K562 (cell line): ENCODE measurements at places on chromosomes 7 and 10. TPM values are rescaled to one million over a fixed set of nuclear protein-coding genes. Genes with fewer than 3 reads are reported as not detected.

Gene NPC1L1
- total RNA-seq, result 0.02 and 0.07 TPM in 2 replicates

Gene SPDYE1
- total RNA-seq, result not detected in 2 replicates

GRCh38 chr7:126700807-126701604 lies 551.7 kb downstream of the GRM8 start:
- peak; percentile 90 for DNase-seq

DNA sequence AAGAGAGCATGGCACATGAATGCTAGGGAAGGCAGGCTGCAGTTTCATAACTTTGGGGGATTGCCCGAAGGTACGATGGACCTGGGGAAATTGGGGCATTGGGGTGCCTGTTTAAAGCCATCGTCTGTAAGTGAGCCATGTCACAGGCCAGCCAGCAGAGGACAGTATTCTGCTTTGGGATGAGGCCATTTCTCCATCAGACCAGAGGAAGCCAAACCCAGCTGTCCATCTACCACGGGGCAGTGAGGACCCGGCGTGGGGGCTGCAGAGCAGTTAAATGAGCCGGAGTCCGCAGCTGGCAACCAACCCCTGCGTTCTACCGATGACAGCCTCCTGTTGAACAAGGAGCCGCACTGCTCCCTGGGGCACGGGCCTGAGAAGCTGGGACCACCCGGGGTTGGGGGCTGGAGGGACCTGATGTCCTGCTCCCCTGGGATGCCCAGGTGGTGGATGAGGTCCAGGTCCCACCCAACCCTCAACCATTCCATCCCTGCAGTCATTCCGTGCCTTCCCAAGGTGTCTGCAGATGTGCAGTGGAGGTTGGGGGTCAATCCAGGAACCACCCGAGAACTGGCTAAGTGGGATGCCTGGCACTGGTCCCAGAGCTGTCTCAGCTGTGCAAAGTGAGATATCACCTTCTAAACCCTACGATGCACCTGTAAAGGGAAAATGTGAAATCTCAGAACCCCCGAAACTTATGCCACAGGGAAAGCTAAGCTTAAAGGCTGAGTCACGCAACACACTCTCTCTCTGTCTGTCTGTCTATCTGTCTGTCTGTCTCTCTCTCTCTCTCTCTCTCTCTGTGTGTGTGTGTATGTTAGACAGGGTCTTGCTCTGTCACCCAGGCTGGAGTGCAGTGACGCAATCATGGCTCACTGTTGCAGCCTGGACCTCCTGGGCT lies 12.1 kb upstream of the RHBDD2 start:
- peak; percentile 82 for DNase-seq

GRCh38 chr7:46713868-46714596 lies 793.0 kb upstream of the IGFBP3 start:
- DNase-seq, result no peak

- DNase-seq, result no peak
Measured at GRCh38 chr10:103367379-103367781, 396 bp upstream of the TAF5 start.

Gene MLXIPL
- total RNA-seq, result 10.2 and 11.8 TPM in 2 replicates

DNA sequence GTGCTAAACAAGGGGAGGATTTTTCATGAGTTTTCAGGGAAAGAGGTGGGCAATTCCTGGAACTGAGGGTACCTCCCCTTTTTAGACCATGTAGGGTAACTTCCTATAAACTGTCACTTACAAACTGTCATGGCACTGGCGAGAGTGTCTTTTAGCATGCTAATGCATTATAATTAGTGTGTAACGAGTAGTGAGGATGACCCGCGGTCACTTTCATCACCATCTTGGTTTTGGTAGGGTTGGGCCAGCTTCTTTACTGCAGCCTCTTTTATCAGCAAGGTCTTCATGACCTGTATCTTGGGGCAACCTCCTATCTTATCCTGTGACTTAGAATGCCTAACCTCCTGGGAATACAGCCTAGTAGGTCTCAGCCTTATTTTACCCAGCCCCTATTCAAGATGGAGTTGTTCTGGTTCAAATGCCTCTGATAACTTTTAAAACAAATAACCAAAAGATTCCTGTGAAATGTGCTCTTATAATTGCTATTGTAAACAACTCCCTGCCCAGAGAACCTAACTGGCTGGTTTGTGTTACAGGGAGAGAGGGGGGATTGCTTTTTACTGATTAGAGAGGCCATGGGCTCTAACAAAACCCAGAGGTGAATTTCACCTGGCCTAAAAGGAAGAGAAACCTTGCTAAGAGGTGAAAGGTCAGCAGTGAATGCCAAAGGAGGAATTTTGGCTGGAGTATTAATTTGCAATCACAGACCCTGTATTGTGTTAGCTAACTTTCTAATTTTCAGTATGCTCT lies 64.3 kb downstream of the EEPD1 start:
- no peak for DNase-seq

GRCh38 chr7:93160410-93160809 lies 12.2 kb upstream of the SAMD9L start:
- DNase-seq, result no peak

- no peak for DNase-seq
Measured at GRCh38 chr7:111813306-111813705, 251.0 kb upstream of the IMMP2L start.

DNA sequence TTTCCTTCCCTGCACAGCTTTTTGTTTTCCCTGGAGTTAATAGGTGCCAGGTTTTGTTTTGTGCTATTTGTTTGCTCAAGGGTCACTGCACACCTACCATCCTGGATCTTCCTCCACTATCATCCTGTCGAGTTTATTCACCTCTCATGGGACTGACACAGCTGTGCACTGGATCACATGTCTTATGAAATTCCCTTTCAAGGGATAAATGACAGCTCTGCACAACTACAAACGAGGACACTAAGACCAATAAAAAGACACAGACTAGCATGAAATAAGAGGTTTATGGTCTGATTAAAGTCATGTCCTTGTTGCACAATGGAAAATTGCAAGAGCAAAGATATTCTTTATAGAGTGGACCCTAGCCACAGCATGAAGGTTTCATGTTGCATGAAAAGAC lies 76.7 kb upstream of the SFMBT2 start:
- DNase-seq, result no peak

DNA sequence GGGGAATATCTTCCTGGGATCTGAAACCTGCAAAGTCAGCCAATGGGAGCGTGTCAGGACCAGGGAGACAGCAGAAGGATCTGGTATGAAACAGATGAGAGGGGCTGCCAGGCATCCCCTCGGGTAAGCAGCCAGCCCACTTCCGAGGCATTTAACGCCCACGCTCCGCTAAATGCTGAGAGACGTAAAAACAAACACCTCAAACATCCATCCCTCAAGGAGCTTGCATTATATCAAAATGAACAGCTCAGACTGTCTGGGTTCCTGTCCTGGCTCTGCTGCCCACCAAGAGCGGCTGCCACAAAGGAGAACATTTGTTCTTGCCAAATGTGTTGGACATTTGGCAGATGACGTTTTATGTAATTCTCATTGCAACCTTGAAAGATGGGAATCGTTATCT lies 7.0 kb upstream of the SERPINE1 start:
- no peak for DNase-seq

Gene PKD1L1
- 0.02 TPM in 1 of 2 replicates, not detected in the other for total RNA-seq

Gene ADCY1
- total RNA-seq, result 0.02 and 0.16 TPM in 2 replicates

DNA sequence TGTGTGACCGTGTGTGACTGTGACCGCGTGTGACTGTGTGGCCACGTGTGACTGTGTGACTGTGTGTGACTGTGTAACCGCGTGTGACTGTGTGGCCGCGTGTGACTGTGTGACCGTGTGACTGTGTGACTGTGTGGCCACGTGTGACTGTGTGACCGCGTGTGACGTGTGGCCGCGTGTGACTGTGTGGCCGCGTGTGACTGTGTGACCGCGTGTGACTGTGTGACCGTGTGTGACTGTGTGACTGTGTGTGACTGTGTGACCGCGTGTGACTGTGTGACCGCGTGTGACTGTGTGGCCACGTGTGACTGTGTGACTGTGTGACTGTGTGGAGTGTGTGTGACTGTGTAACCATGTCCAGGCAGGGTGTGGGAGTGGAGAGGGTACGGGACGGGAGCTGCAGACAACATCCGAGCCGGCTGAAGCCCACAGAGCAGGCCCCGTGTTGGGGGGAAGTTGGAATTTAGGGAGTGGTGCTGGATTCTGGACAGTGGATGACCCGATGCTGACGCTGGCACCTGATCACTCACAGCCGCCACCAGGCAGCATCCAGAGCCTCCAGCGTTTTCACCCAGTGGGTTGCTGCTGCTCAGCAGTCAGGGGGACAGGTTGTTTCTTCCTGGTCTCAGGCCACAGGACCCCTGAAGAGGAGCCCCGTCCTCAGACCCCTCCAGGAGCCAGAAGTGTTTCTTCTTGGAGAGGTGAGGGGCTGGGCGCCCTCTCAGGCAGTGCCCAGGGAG lies 503.5 kb downstream of the DNAJB6 start:
- DNase-seq, result no peak

GRCh38 chr10:25017154-25017590 lies 760 bp downstream of the THNSL1 start:
- peak; percentile 52 for DNase-seq

DNA sequence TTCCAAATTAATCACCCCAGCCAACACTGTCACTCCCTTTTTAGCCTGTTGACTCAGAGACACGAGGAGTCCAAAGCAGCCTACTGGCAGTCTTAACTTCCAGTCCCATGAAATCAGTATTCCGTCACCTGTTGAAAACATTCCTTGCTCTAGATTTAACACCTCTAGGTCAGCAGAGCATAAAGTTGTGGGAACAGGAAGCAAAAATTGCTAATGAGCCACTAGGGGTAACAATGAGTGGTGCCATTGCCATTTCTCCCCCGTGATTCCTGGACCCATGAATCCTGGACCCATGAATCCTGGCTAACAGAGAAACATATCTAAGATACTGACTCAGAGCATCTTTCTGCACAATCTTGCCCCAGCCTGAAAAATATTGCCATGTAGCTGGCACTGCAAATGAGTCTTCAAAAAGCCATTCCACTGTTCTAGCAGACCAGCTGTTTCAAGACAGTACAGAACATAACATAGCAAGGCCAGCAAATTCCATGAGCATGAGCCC lies 252.7 kb upstream of the PTER start:
- DNase-seq, result no peak

DNA sequence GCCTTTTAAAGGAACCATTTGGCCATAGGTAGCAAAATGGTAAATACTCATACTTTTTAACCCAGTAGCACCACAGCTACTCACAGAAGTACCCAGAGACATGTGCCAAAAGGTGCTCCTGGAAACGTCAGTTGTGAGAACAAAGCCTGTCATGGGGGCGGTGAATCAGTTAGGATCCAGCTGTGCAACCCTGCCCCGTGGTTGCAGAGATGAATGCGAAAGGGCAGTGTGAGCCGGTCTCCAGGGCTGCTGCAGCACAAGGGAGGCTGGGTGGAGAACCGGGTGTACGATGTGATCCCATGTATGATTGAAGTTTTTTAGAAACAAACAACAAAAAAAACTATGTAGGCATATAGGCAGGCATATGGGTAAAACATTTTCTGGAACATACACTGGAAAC lies 1.3 kb upstream of the LRRC18 start:
- DNase-seq, result no peak

DNA sequence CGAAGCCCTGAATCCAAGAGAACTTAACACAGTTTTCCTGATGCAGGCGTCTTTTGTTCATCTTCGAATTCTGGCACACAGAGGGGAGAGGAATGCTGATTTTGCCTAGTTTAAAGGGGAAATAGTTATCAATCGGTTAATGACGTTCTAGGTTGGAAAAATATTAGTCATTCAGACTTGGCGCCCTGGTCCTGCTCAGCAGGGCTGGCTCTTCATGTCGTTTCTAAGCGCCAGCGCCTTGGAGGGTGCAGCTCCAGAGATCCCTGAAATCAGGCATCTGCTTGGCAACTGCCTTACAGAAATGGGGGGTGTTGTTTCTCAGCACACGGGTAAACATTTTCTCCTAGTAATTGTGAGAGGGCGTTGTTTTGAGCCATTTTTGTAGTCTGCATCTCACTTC lies 1.3 kb upstream of the PRTFDC1 start:
- no peak for DNase-seq

- DNase-seq, result no peak
Measured at GRCh38 chr10:29826221-29826620, 191.4 kb upstream of the SVIL start.

Gene HSPA14
- total RNA-seq, result 41.9 and 46.2 TPM in 2 replicates

DNA sequence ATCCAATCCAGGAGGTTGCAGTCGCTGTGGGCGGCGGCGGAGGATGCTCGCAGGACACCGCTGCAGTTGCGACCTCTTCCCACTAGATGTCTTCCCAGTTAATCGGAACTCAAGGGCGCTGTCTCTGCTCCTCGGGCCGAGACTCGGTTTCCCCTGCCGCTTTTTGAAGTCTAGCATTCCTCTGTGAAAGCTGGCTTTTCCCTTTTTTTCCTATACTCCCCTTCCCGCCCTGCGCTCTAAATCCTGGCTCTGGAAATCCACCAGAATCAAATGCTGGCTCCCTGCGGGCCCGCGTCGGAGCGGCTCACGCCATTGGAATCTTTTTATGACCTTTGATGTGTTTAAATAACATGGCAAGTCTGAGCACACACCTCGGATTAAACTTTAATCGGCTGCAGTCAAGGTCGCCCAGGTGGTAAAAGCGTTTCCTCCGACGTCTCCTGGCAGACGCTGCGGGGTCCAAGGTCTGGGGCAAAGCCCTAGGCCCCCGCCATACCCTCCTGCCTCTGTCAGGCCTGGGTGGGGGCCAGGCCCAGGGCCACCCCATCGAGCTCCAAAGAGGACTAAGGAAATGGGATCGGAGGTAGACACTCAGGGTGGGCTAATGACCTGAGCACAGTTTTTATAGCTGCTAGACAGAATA lies 10.7 kb upstream of the HOXA13 start:
- DNase-seq, result peak; percentile 68

GRCh38 chr10:8473205-8473604 lies 418.7 kb downstream of the GATA3 start:
- no peak for DNase-seq

Gene FAM237B
- not detected in 2 replicates for total RNA-seq

DNA sequence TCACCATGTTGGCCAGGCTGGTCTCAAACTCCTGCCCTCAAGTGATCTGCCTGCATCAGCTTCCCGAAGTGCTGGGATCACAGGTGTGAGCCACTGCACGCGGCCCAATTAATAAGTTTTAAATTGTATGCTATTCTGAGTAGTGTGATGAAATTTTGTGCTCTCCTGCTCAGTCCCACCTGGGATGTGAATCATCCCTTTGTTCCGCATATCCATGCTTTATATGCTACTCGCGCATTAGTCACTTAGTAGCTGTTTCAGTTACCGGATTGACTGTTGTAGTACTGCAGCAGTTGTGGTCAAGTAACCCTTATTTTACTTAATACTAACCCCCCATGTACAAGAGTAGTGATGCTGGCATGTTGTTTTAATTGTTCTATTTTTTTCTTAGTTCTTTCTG lies 47.3 kb upstream of the OIT3 start:
- no peak for DNase-seq

DNA sequence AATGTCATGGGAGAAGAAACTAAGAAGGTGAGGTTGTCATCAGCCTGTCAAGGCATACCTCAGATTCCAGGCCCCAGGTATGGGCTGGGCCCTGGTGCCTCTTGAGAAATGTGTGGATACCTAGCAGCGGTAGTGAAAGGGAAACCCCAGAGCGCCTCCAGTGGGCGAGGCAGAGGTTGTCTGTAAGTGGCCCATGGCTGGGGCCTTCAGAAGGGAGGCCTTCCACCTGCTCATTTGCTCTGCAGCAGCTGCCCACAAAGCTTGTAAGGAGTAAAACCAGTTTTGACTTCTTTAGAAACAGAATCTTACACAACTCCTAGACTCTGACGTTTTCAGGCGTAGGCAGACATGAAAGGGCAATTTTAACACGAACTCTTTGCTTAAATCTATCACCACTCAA lies 509.9 kb downstream of the PARD3 start:
- DNase-seq, result peak; percentile 35

Gene OLAH
- not detected in 2 replicates for total RNA-seq
